ENCODE measurements at places on chromosomes 7 and 10.

DNA sequence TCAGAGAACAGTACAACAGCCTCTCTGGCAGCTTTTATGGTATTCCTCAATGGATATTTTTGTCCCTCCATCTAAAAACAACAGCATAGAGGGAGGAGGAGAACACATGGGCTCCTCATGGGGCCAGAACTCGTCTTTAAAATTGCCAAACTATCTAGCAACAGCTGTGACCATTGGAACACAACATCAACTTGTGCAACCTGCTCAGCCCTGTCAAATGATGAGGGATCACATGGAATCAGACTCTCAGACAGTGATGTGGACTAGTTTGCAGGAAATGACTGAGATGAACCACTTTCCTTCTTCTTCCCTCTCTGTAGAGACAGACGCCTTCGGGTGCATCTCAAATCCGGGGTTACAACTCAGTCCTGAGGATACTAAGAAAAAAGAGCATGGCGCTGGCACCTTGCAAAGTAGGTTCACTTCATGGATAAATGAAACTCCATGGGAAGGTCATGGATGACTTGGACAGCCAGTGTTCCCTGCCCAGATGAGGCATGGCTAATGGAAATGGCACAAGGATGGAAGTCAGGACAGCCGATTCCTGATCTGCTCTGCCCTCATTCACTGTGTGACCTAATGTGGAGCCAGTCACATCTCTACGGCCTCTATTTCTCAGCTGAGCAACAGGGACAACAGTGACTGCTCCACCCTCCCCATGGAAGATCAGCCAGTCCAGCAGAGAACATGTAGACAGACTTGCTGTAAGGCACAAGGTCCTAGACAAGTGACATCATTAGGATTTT, 24.6 kb upstream of the DGKI start:
- DNase-seq: no peak

GRCh38 chr10:99979066-99979685, 30.6 kb downstream of the DNMBP start:
- DNase-seq: no peak

DNA sequence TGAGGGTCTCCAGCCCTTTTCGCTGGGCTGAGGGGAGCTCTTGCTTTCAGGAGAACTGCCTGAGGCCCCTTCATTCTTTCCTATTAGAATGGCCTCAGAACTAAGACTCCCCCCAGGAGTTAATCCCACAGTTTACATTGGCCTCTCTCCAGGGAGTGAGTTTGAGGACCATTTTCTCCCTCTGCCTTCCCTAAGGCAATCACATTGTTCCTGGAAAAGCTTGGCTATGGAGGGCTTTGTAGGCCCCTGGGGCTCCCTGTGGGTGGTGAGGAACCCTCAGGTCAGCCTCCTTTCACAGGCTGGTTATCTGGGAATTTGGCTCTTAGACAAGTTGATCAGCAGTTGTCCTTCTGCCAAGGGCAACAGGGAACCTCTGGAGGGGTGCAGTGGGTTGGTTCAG, 343.7 kb downstream of the RPS24 start:
- DNase-seq: no peak

- no peak for DNase-seq
These were observed 50.6 kb downstream of the PWWP2B start for GRCh38 chr10:132447446-132448247.

- DNase-seq: no peak
These were observed 664 bp upstream of the UBE3C start for GRCh38 chr7:157138101-157138423.
